ENCODE measurements at places on chromosomes 1 and 21.

DNA sequence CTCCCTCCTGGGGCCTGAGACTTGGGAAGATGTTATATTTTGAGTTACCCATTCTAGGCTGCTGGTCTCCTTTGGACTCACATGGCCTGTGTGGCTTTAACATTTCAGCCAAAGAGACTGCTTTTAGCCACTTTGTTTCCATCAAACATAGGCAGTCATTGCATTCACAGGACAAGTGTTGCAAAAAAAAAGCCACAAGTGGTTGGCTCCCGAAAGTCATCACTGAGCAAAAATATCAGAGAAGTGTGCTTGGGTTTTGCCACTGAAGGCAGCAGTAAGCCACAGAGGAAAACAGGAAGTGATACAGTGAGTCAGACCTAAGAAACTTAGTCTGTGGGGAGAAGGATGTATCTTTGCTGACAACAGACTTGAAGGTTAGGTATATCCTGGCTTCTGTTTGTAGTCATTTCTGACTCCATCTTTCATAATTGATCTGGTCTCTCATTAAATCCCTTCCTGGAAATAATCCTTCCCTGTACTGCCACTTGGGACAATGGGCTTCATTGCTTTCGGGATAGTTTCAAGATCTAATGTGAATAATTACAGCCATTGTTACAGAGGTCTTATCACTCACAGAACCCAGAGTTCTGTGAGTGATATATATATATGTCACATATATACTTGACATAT is 80.9 kb downstream of the COLGALT2 start:
- no peak for DNase-seq

DNA sequence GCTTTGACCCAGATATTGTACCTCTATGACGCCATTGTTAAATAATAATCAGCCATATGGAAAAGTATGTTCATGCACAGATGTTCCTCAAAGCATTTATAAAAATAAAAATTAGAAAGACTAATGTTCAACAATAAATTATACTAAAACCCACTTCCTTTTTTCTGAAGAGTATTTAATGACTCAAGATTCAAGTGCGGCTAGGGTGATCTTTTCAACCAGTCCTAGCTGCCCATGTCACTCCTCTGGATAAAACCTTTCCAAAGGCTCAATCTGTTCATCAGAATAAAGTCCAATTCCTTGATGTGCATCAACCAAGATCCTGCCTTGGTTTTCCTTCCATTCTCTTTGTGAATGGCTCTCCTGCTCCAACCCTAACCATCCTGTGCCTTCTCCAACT is 292.0 kb downstream of the VAV3 start:
- DNase-seq: no peak

DNA sequence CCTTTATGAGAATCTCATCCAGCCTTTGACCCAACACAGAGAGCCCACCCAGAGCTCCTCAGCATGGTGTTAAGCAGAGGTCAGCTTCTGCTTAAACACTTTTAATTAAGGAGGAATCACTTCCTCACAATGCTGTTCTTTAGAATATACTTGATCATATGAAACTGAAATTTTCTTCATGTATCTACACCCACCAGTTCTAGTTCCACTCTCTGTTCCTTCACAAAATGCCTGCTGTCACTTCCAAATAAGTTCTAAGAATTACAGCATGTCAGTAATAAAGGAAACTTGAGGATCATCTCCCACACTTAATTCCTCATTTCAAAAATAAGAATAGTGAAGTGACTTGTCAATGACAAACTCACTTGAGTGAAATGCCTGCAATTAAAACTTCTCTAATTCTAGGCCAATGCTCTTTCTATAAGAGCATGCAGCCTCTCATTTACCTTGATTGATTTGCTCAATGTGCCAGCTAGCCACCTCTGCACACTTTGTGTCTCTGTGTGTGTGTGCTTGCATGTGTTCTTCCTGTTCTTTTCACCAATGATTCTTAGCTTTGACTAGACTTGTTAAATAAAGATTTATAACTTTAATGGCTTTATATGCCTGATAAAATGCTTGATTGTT is 356.3 kb downstream of the PLPP3 start:
- DNase-seq: no peak

DNA sequence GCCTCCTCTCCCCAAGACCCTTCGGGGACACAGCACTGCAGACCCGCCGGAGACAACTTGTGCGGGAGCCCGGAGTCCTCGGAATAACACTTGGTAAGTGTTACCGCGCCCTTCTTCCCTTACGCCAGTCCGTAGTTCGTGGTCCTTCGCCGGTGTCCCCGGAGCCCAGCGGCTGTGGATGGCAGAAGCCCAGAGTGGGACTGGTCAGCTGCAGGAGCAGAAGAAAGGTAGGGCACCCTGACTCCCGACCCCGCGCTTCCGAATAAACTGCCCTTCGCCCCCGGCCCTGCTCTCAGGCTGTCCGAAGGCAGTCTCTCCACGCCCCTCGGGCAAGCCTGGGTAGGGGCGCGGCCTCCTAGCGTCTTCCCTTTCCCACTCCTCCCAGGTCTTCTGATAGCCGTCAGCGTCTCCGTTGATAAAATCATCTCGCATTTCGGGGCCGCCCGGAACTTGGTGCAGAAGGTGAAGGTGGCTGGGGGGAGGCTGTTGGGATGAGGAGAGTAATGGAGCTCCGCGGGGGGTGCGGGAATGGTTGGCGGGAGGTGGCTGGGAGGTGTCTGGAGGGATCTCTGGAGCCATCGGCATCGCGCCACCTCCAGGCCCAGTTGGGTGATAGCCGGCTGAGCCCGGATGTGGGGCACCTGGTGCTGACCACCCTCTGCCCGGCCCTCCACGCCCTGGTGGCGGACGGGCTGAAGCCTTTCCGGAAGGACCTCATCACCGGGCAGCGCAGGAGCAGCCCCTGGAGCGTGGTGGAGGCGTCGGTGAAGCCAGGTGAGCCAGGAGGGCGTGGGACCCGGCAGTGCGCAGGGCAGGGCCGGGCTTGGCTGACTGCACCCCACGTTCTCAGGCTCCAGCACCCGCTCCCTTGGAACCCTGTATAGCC is 4.3 kb downstream of the RUSC1 start:
- peak; percentile 80 for DNase-seq

GRCh38 chr1:62908168-62908695 is 124.3 kb downstream of the ATG4C start:
- no peak for DNase-seq

DNA sequence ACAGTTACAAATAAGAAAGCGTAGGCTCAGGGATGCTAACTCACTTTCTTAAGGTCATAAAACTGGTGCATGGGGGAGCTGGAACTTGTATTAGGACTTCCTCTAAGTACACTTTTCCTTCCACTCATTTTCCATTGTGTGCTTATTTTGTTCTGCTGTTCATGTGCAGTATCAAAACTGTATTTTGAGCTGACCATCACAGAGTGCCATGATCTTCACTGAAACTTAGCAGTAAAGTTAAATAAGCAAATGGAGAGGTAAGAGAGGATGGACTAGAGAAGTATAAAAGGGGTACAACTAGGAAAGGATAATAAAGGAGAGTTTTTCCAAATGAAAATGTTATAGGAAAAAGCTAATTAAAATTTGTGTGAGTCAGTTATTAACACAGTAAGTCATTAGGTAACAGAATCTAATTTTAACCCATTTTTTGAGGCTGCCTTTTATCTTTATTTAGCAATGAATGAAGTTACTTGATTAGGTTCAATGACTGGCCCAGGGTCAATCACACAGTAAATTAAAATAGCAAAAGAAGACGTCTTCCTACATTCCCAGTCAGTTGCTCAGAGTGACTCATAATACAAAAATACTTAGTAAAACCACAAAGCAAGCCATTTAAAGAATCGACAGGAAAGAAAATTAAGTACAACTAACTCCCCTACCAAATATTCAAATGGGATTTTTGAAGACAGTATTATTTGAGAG is 165.8 kb upstream of the C1orf105 start:
- DNase-seq: no peak

DNA sequence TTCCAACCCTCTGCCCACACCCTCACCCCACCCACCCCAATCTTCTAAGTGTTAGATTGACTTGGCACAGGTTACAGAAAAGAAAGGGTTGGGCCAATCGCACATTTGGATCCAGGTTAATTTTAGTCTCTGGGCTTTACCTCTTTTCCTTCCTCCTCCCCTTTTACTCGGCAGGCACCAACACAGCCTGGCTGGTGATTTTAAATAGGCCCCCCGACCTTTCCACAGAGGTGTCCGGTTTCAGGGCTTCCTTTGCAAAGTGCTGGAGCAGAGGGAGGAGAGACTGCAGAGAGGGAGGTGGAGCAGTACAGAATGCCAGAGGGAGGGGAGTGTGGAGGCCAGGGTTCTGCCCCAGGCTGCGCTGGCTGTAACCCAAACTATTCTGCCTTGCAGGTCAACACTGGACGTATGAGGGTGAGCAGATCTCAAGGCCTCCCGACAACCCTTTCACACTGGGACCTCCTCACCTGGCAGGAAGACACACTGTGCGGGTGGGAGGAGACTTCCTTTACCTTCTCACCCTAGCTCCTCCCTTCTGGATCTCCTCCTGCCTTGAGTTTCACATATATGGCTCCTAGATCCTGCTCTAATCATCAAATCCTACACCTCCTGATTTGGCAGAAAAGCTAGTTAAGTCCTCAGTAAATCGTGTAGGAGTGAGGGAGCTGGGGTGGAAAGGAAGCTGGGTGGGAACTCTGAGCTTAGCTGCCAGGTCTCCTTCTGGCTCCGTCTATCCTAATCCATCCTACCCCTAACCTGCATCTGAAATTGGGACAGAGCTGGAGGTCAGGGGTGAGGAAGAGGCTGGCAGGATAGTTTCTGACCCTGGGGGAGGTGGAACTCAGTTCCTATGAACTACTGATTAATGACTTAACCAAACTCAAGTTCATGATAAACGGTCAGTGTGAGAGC is 2.4 kb downstream of the CA14 start:
- DNase-seq: no peak

- peak; percentile 52 for DNase-seq
Observed at GRCh38 chr1:111990026-111990877, 784 bp upstream of the KCND3 start.

- DNase-seq: no peak
Observed at GRCh38 chr1:26693599-26694572, 1.9 kb upstream of the ARID1A start.

- DNase-seq: no peak
Observed at GRCh38 chr1:5983361-5984103, 8.7 kb downstream of the NPHP4 start.

DNA sequence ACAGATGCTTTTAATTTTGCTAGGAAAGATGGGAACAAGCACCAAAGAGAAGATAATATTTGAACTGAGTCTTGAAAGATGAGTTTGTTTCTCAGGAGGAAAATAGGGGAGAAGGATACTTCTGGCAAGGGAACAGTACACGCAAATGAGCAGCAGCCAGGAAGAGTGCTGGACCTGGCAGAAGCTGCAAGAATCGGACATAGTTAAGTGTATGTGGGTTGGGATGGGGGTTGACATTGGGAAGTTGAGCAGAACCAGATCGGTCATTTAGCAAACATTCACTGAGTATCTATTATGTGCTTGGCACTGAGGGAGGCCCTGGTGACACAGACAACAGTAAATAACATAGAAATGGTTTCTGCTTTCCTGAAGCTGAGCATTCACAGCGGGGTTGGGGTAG is 198.8 kb downstream of the PLPP3 start:
- DNase-seq: no peak

DNA sequence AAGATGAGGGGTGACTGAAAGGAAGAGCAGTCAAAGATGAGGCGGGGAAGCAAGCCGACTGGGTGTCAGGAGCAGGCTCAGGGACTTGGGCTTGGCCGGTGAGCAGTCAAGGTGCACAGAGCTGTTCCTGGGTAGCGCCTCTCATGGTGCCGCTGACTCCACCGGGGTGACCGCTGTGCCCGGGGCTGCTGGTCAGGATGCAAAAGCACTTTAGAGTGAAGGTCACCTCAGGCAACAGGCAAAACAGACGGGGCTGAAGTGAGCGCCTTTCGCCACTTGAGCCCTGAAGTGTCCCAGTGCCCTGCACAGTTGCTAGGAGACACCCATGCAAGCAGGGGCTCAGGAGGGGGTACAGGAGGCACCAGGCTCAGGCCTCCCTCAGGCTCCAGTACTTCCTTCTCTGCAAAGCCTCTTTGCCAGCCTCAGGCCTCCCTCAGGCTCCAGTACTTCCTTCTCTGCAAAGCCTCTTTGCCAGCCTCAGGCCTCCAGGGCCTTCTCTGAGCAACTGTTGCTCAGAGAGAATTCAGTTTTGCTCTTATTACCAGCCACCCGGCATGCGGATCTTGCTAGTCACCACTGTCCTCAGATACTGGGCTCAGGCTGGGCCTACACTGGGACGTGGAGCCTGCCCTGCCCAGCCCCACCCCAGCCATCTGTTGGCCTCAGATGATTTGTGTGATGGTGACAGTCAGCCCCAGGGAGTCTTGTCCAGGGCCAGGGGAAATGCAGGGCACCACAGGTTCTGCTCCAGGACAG is 99.7 kb upstream of the IRF2BP2 start:
- no peak for DNase-seq

- peak; percentile 84 for DNase-seq
Observed at GRCh38 chr1:13699936-13700520, at the start of gene PRDM2. TSS of gene PRDM2 (plus strand) at chr1:13700188. CDS start at chr1:13715606, 15,418 bp downstream.

GRCh38 chr1:67601955-67602354 is 83.0 kb upstream of the GADD45A start:
- DNase-seq: no peak

DNA sequence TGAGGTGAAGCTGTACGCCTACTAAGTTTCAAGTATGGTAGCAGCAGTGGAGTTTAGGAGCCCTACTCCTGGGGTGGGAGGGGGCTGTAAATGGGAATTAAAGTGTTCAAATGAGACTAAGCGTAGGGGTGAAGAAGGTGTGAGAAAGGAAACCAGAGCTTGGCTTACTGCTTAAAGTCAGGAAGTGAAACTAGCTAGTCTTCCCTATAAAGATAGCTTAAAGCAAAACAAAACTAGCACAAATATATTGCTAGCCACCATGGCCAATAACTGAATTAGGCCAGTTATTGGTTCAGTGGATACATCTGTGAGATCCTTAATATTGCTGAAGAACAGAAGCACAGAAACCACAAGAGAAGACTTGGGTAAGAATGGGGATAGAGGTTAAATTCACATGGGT is 492.2 kb upstream of the PKN2 start:
- DNase-seq: no peak

DNA sequence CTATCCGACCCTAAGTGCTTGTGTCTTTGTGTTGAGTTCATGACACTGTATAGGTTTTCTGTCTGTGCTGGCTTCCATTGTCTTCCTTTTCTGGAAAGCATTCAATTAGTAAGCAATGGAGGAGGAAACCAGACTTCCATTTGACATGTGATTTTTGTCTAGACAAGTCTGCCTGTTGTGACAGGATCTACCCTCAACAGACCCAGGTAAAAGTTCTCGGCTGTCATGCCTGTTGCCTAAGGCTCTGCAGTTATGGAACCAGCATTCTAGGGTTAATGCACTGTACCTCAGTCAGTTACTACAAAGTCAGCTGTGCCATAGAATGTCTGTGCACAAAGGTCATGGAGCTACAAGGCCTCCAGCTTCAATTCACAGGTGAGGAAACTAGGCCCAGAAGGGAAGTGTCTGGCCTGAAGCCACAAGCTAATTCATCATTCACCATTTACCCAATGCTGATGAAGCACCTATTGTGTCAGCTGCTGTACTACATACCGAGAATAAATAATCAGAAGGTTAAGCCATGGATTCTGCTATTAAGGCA is 72.3 kb downstream of the PLPP3 start:
- DNase-seq: no peak

- DNase-seq: no peak
Observed at GRCh38 chr1:150793221-150793620, 14.8 kb downstream of the CTSK start.

- DNase-seq: no peak
Observed at GRCh38 chr1:40785446-40785845, 1.9 kb downstream of the KCNQ4 start.
